ENCODE measurements at places on chromosomes 12 and 14.

- DNase-seq = no peak
Measured at GRCh38 chr12:59491877-59492276, 104.0 kb upstream of the SLC16A7 start.

DNA sequence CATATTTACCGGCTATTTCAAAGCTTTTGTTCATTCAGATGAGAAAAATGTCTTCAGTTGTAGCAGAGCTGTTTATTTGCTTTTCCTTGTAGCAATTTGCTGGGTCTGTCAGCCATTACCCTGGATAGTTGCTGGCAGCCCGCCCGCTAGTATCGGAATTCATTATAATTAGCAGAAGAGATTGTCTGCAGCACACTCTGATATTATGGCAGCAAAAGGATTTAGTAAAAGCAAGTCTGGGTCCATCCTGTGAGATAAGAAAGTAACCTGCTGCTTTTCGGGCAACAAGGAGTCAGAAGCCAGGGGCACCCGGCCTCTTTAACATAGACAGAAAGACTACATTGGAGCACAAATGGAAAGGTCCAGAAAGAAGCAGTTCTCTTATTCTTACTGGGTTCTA, 6.1 kb upstream of the SLC35E3 start:
- DNase-seq = no peak

DNA sequence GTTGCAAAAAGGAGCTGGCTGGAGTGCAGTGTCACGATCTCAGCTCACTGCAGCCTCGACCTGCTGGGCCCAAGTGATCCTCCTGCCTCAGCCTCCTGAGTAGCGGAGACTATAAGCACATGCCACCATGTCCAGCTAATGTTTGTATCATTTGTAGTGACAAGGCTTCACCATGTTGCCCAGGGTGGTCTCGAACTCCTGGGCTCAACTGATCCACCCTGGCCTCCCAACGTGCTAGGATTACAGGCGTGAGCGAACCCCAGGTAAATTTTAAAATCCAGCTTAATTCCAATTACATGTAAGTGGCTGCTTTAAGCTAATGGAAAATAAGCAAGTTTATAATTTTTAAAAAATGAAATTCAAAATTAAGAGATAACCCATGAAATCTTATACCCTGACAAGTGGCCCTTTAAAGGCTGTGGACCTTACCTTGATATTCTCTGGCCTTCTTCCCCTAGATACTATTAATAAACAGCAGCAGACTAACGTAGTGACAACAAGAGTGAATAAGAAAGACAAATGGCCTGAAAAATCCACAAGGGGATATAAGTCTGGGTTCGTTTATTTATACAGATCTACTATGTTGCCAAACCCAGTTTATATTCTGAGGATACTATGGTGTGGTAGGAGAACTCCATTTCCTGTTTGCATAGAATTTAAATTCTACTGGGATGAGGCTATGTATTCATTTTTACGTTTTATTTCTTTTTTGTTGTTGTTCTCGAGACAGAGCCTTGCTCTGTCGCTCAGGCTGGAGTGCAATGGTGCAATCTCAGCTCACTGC, 25.6 kb upstream of the SLC2A3 start:
- DNase-seq = no peak

DNA sequence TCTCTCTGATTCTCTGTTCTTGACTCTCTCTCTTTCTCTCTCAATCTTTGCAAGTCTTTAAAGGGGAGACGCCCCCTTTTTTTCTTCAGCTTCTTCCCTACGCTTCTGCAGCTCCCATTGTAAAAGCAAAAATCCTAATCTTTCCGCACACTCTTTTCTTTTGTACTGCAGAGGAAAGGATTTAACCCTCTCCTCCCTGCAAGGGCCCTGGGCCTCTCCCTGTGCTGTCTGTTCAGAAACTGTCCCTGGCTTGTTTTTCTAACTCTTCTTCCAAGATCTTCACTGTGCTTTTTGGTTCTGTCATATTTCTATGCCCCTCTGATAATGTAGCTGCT, 10.9 kb upstream of the SALL2 start:
- no peak for DNase-seq
